ENCODE measurements at places on chromosomes 11 and 22.

DNA sequence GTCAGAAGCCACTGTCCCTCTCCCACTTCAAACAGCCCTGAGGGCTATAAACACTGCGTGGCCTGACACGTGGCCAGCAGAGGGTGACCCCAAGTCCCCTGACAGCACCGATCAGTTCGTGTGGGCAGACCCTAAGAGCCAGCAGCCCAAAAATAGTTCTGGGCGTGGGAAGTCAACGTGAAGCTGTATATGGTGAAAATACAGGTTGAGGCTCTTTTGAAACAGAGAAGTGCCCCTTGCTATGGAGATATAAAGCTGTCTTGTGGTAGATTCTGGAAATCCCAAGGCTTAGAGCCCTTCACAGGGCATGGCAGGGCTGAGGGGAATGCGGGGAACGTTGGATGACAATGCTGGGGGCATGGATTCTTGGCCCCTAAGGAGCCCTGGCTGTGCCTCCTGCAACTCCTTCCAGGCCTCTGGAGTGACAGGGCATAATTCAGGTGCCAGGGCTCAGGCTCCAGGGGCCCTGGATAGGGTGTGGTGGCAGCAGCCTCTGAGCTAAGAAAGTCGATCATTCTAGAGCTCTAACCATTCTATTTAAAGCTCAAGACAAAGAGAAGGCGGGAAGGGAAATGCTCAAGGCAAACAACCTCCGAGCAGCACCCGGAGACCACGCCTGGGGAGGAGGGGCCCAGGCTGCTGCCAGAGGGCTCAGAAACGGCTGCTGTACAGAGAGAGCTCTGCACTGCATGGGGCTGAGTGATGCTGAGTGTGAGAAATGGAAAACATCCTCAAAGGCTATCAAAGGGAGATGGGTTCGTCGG lies 60.4 kb upstream of the CD5 start:
- no peak for DNase-seq

- no peak for DNase-seq
Observed at GRCh38 chr22:23037429-23038333, 32.6 kb upstream of the GNAZ start.

- DNase-seq: no peak
Observed at GRCh38 chr11:45430361-45430760, 144.2 kb upstream of the SYT13 start.

GRCh38 chr11:129418039-129418438 lies 42.4 kb downstream of the BARX2 start:
- DNase-seq: no peak

- DNase-seq: no peak
Observed at GRCh38 chr11:7428196-7428595, 57.1 kb upstream of the OLFML1 start.

DNA sequence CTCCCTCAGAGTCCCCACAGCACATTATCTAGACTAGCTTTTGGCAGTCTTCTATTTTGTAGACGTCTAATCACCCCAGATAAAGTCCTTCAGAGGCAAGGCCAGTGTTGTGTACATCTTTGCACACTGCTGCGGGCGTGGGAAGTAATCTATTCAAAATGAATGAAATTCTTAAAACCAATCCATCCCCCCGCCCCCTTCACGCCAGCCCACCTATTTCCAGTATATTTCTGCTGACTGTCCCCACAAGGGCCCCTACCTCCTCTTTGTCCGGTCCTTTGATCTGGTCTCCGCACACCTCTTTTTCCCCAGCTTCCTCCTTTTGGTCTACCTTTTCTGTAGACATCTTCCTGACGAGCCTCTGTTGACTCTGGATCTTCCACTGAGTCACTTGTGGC lies 375 bp downstream of the BSCL2 start:
- DNase-seq: no peak
